ENCODE measurements at places on chromosomes 5 and 9.

- DNase-seq = no peak
These were observed 182.3 kb downstream of the ELAVL2 start for GRCh38 chr9:23643656-23644258.

DNA sequence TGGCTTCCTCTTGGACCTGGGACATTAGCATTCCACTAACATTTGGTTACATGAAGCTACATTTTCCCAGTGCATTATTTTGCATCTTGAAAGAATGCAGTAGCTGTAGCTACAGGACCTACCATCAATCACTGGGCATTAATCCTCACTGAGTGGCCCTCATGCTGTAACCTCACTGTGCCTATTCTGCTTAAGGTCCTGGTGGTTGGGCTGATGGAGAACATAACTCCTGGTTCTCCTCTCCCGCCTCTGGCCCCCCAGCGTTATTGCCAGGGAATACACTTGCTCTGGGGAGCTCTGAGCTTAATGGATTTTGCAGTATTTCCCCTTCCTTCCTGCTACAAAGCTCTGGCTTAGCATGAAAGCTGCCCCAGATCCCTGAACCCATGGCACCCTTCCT is 111.5 kb upstream of the EQTN start:
- no peak for DNase-seq

DNA sequence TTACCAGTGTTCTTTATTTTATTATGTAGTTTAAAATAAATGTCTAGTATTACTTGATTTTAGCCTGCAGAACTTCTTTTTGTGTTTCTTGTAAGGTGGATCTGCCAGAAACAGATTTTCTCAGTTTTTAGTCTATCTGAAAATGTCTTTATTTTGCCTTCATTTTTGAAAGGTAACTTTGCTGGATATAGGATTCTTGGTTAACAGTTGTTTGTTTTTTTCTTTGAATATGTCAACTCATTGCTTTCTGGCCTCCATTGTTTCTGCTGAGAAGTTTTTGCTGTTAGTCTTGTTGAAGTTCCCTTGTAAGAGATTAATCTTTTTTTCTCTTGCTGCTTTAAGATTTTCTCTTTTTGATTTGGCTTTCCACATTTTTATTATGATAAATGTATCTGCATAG is 75.5 kb downstream of the MTREX start:
- no peak for DNase-seq

DNA sequence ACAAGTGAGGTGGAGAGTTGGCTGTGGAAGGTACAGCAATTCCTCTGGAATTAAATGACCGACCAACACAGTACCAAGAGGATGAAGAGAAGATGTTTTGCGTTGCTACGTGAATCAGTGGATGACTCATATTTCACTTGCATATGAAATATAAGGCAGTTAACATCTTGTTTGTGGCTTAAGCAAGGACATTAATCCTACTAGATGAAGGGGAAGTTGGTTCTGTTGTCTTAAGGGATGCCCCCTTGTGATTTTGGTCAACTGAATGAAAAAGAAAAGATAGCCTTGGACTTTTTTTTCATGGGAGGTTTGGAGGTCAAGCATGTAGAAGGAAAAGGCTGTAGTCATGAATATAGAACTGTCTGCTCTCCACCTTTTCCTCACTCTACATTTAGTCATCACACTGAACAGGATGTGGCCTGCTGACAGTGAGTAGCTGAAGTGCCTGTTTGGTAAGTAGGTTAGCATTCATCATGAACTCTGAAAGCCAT is 33.9 kb downstream of the VLDLR start:
- DNase-seq = no peak

DNA sequence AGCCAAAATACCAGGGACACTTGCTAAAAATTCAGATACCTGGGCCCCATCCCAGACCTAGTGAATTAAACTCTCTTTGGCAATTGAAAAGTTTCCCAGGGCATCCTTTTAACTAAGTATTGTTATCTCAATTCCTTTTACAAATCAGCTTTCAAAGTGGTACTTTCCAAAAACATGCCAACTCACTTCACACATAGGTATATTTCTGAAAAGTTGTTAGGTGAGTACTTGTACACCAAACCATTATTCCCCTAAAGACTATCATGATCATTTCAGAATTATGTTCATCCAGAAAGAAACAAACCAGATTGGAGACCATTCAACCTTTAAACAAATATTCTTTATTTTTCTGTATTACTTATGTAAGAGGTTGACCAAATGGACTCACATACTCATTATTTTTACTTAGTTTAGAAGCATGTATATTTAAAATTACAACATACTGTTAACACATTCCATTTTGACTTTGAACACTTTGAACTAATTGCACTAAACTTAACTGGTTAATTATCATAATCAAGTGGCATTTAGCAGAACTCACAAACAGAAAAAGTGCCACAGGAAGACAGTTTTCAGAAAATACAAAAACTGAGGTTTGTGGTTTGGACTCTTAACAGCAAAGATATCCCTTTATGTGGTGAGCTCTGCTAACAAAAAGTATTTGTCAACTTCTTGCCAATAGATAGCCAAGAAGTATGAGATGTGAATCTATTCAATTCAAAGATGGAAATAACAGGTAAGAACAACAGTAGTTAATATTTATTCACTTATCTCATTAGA is 40.7 kb downstream of the KIAA0825 start:
- DNase-seq = no peak

GRCh38 chr5:151141535-151141934 is 16.0 kb downstream of the ANXA6 start:
- DNase-seq = no peak

DNA sequence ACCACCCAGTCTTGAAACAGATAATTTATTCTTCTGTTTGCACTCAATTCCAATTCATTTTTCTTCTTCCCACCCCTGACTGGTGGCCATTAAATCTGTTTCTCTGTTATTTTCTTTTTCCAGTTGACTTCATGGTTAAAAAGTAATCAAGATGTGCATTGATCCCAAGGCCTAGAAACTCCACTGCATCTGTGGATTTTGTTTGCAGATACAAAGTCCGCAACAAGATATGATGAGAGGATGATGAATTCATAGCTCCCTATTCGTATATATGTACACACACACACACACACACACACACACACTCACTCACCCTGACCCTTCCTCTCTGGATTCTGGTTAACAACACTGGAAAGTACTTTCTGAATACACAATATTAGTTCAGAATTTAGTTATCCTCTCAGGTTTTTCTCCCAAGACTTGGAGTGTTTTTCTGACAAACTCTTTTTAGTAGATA is 52.4 kb downstream of the CD180 start:
- no peak for DNase-seq

DNA sequence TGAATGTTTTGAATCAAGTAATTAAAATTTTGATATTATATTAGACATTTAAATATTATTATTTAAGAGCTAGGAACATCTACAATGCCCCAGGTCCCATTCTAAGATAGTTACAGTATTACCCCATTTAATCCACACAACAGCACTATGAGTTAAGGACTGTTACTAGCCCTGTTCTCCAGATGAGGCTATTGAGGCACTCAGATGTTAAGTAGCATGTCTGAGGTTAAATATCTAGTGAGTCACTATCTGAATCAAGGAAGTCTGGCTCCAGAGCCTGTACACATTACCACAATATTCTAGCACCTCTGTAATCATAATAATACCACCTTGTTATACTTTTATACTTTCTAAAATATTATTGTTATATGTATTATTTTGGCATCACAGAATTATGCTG is 304.6 kb downstream of the PDE4D start:
- DNase-seq = no peak

DNA sequence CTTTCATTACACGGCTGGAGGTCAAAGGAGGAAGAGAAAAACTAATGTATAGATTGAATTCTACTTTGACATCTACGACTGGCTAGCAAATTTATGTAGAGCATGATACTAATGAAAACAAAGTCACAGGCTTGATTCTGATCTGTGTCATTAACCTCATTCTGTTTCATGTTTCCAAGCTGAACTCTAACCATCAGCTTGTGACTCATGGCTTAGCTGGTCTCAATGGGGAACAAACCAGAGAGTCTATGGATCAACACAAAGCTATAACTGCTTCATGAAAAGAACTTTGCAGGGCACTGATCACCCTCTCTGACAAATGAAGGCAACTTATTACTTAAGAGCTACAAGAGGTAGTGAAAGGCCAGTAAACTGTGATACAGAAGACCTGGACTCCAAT is 23.6 kb upstream of the PDE4D start:
- no peak for DNase-seq

DNA sequence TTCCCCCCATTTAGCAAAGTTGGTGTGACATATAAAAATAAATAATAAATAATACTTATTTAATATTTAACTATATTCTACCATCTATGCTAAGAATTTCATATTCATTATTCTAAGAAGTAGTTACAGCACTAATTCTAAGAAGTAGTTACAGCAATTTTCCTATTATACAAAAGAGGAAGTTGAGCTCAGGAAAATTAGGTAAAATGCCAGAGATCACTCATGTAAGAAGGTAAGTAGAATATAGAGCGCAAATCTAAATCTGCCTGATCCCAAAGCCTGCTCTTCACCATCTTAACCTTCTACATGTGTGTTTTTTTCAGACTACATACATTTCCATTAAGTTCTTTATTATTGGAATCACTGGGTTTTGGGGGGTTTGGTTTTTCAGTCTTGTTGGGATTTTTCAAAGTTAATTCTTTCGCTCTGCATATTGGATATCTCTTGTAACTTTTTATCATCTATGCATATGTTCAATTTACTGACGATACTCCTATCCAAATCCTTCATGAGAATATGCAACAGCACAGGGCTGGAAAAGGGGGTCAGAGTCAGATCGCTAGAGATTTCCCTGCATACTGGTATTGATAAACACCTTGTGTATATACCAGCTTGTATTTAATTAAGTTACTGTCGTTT is 852.1 kb downstream of the MAT2B start:
- no peak for DNase-seq

DNA sequence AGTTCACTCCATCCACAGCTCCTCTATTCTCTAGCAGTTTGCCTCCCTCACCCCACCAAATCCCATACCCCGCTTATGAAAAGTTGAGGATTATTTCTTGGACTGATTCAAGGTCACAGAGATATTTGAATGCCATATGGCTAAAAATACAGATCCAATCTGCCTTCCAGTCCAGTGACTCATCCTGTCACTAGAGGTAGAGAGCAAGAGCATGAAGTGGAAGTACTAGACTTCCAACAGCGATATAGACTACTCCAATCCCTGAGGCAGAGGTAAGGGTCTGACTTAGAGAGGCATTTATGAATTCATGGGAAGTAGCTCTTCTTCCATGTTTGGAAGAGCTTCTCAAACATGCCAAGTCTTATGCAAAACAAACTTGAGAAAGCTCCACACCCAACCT is 72.4 kb upstream of the CCL21 start:
- no peak for DNase-seq

DNA sequence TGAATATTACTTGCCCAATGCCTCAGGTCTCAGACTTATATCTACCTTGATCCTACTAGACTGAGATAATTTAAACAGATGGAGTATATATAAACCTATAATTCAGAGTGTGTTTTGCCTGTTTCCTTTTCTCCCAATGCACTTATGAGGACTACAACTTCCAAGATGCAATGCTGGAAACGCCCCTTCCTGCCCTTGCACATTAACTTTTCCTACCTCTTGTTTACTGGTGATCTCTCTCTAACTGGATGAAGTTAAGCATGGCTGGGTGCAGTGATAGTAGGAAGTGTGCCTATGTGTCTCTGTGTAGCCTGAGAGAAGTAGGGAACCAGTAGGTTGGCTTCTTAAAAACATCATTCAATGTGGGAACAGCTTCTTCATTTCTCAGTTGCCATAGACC is 115.2 kb downstream of the SVEP1 start:
- DNase-seq = no peak

DNA sequence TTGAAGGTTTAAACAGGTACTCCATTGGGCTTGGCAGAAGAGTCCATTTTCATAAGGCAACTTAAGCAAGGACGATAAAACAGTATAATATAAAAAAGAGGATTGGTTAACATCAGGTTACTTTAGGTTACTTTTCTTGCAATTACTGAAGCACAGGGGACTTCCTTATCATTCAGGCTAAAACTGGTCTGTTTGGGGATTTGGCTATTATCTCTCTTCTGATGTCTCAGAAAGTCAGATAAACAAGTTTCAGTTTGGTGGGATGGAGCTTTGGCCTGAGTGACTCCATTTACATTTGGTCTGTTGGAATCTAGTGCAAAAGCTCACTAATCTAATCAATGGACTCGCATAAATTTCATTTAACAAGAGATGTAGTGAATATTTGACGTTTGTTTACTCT is 8.0 kb downstream of the GAPT start:
- no peak for DNase-seq

GRCh38 chr5:101278011-101278687 is 375.1 kb upstream of the ST8SIA4 start:
- DNase-seq = no peak

DNA sequence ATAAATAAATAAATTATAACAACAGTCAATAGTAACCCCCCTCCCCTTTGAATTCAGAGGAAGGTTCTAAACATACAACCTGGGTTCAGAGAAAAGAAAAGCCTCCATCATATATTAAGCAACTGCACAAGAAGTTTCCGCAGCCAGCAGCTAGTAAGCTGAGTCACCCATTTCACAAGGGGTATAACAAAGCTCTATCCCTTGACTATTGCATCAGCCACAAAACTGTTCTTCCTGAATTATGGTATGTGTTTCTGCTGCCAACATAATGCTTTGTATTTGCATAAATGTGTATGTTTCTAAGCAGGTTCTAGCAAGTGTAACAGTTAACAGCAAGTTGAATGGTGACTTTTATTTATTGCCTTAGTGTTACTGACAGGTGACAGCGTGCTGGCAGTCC is 6.8 kb upstream of the CEP120 start:
- no peak for DNase-seq

GRCh38 chr9:120659209-120659608 is 55.1 kb downstream of the MEGF9 start:
- no peak for DNase-seq

GRCh38 chr5:145157841-145158240 is 677.3 kb downstream of the PRELID2 start:
- DNase-seq = no peak

DNA sequence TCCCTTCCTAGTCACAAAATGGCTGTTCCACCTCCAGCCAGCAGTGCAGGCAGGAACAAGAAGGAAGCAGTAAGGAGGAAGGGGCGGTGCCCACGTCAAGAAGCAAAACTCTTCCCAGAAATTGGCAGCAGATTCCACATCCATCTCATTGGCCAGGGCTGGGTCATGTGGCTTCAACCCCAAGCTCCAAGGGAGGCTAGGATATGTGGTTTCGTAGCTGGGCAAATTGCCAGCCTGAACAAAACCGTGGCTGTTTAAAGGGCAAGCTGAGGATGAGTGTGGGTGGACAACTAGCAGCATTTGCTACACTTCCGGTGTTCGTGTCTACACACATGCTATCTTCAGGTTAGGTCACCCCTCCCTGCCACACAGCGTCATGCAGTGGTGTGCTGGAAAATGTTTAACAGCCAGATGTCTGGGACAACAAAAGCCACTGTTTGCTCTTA is 92.1 kb upstream of the MAP1B start:
- DNase-seq = no peak

DNA sequence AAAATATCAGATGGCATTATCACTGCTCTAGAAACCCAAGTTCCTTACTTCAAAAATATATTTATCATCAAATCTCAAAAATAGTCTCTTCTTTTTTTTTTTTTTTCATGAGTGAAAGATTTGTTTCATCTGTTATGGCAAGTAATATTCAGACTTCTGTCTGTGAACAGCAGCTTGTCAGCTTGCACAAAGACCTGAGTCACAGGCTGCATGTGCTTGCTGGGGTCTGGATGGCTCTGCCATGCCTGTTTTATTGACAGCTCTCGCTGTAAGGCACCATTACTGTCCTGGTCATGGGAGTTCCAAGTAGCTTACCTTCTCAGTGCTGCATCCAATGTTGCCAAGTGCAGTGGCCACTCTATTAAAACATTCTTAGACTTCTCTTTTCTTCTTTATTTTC is 456.4 kb downstream of the GADD45G start:
- DNase-seq = no peak

GRCh38 chr9:34502471-34502870 is 20.3 kb downstream of the ENHO start:
- DNase-seq = no peak
